ENCODE measurements at places on chromosomes 1 and 21.

DNA sequence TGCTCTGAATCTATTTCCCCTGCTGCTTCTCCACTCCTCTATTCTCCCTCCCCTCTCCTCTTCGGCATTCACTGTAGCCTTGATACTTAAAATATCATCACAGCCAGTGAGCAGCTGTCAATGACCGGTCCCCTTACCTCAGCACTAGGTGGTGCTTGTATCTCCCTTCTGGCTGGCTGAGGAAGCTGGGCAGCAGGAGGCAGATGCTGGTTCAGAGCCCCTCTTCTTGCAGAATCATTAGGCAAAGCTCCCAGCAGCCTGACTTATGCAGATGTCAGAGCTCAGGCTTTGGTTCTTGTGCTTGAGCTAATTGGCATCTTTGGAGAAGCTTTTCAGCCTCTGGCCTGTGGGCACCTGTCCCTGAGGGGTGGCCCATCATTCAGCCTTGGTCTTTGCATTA lies 31.9 kb upstream of the KCNA2 start:
- no peak for DNase-seq

- no peak for DNase-seq
Observed at GRCh38 chr1:32361674-32362473, 411 bp downstream of the FAM229A start.

GRCh38 chr1:91622616-91623015 lies 122.0 kb downstream of the CDC7 start:
- no peak for DNase-seq

DNA sequence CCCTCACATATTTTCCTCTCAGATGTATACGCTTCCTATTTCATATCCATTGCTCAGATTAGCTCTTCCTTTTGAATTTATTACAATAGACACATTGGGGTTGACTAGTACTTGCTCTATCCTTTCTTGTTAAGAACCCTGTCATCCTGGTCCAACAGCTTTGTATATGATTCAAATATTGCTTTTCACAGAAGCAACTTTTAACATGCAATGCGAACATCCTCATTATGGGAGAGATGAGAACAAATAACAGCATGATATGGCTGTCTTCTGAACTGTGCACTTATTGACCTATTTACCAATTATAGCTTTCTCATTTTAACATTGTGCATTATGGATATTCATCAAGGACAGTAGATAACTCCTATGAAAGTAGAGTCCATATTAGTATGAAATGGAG lies 510.8 kb downstream of the PTPRC start:
- no peak for DNase-seq

DNA sequence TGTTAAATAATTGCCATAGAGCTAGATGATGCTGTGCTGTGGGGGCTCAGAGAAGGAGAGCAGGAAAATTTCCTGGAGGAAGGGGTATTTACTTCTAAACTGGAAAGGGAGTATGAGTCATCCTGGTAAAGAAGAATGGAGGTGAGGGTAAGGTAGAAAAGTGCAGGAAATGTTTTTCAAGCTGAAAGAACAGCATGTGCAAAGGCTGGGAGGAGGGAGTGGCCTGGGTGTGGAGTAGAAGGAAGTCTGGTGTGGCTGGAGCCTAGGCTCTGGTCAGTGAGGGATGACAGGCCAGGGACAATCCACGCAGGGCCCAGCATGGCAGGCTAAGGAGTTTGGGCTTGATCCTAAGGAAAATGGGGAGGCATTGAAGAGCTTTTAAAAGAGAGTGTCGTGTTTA lies 45.9 kb downstream of the MATN1 start:
- no peak for DNase-seq

DNA sequence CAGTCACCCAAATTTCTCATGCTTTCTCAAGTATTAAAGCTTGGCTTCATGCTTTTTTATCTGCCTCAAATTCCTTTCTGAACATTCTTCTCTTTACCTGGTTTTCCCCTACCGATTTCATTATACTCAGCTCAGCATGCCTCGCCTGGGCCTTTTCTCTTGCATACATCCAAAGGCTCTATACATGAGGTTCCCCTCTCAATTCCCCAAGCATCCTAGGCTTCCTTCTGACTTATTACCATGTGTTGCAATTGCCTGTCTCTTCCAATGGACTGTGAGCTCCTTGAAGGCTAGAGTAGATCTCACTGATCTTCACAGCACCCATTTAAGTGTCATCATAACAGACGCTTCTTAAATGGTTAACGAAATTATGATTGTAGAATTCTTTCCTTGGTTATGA lies 24.1 kb upstream of the CYP4A22 start:
- DNase-seq: no peak

DNA sequence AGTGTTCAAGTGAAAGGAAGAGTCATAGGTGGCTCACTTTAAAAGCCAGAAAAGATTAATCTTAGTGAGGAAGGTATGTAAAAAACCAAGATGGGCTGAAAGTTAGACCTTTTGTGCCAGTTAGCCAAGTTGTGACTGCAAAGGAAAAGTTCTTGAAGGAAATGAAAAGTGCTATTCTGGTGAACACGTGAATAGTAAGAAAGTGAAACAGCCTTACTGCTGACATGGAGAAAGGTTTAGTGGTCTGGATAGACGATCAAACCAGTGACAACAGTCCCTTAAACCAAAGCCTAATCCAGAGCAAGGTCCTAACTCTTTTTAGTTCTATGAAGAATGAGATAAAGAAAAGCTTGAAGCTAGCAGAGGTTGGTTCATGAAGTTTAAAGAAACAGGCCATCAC lies 106.4 kb downstream of the CTH start:
- DNase-seq: no peak
